Activated CD4-positive, alpha-beta T cell treated with anti-CD3 and anti-CD28 coated beads, Interleukin-2, amount 50 U/mL, for 4 hours (primary cell): ENCODE measurements at places on chromosomes 5 and 9.

DNA sequence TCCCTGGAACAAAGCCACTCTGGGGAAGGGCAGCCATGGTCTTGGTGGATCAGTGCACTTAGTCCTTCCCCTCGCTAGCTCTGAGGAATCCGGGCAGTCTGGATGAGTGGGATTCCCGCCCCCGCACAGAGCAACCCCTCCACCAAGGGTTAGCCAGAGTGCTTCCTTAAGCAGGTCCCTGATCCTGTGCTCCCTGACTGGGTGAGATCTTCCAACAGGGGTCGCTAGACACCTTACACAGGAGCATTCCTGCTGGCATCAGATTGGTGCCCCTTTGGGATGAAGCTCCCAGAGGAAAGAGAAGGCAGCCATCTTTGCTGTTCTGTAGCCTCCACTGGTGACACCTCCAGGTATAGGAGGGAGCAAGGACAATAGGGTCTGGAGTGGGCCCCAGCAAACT is 228.8 kb downstream of the AP3B1 start:
- DNase-seq, result no peak

GRCh38 chr9:121844098-121844497 is 192.7 kb downstream of the DAB2IP start:
- no peak for DNase-seq

DNA sequence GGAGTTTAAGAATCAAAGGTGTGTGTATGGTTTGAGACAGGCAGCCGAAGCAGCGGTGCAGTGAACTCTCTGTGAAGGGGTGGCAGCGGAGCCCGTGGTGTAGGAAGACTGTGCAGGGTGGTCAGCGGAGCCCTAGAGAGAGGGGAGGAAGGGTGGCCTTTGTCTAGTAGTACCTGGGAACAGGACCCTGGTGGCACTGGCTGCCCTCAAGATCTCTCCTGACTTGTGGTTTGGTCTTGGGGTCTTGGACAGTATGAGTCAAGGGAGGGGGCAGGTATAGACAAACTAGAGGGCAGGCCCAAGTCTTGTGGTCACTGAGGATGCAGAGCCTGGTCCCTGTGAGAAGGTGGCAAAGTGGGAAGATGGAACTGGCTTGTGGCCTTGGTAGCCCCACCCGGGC is 7.1 kb upstream of the NKX2-5 start:
- no peak for DNase-seq

- DNase-seq, result no peak
Measured at GRCh38 chr5:135250671-135251070, 148.4 kb downstream of the MACROH2A1 start.

- DNase-seq, result no peak
Measured at GRCh38 chr5:147690595-147690994, 91.9 kb downstream of the JAKMIP2 start.
